ENCODE measurements at places on chromosomes 3 and 15.

- no peak for DNase-seq
These were observed 10.9 kb upstream of the PIGZ start for GRCh38 chr3:196979545-196979944.

GRCh38 chr3:52982839-52983238, 63.0 kb downstream of the SFMBT1 start:
- DNase-seq: no peak

GRCh38 chr3:106398891-106399600, 530.2 kb upstream of the CBLB start:
- peak; percentile 7 for DNase-seq

DNA sequence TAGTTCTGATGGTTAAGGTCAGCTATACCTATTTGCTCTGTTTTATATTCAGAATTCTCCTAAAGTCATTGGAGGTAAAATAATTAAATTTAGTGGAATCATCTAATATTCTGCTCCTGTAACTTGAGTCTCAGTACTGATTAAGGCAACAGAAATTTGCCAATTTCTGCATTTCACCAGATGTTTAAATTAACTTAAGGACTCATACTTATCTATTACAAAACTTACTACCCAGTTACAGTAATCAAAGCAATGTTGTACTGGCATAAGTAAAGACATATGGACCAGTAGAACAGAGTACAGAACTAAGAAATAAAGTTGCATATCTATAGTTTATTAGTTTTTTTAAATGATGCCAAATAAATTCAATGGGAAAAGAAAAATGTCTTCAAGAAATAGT, 1043.8 kb downstream of the OTOL1 start:
- DNase-seq: no peak

DNA sequence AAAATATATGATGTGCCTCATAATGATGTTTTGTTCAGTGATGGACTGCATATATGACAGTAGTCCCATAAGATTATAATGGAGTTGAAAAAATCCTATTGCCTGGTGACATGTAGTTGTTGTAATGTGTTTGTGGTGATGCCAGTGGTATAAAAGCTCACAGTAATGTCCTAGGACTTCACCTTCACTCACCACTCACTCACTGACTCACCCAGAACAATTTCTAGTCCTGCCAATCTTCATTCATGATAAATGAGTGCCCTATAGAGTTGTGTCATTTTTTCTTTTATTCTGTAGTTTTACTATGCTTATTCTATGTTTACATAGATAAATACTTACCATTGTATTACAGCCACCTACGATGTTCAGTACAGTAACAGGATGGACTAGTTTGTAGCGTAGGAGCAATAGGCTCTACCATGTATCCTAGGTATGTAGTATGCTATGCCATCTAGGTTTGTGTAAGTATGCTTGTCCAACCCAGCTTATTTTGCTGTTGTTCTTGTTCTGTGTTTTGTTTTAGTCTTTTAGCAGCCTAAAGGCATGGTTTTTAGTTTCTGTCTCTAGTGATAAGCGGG, 88.5 kb upstream of the LRRFIP2 start:
- no peak for DNase-seq

DNA sequence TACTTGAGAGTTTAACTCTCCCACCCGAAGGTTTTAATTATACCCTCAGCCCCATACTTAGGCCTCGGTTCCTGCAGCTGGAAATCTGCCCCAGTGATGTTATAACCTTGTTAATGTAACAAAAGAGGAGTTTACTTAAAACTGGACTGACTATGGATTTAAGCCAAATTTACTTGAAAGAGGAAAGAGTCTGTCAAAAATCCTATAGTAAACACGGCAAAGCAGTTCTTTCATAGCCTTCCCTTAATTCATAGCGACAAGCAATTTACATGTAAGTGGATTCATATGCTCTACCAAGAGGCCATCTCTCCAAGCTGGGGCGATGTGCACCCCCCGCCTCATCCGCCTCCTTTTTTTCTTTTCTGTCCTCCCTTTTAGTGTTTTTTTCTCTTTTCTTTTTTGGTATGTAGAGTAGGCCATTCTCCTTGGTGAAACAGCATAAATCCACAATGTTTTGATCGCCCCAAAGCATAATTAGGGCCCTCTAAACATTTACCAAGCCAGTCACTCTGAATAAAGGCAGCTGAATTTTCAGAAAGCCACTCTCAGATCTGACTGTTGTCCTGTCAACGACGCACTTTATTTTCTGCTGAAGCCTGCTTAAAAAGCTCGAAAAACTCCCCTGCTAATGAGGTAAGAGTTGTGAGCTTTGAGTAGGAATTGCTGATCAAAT, 373.1 kb upstream of the WNT5A start:
- DNase-seq: peak; percentile 67

DNA sequence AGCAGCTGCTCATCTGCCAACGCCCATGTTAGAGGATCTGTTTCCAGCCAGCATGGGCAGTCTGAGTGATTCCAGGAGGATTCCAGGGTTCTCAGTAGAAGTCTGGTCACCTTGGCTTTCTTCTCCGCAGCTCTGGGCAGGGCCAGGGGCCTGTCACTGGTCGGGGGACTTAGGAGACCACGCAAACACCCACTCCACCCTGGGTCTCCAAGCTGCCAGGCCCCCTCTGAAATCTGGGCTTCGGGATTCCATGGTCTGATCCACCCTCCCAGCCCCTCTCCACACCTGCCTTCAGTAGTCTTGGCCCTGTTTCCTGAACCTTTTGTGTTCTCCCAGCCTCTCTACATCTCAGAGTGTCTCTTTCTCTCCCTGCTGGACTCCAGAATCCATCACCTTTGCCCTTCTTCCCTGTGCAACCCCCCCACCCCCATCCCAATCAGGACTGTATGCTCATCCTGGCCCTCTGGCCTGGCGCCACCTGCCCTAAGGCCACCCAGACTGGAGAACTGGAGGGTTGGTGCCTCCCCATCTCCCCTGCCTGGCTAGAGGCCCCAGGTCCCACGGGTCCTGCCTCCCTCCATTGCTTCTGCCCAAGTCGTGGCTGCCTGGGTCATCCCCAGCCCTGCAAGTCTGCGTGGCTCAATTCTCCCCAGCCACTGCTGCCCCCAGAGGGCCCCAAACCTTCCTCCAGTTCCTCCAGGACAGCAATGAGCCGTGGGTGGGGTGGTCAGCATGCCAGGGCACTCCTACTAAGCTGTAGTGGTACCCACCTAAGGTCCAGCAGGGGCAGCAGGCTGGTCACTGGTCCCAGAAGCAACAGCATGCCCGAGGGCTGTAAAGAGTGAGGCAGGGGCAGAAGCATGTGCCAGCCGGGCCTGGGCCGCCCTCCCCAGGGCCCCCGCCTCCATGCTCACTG, 102.8 kb downstream of the TBC1D2B start:
- no peak for DNase-seq

DNA sequence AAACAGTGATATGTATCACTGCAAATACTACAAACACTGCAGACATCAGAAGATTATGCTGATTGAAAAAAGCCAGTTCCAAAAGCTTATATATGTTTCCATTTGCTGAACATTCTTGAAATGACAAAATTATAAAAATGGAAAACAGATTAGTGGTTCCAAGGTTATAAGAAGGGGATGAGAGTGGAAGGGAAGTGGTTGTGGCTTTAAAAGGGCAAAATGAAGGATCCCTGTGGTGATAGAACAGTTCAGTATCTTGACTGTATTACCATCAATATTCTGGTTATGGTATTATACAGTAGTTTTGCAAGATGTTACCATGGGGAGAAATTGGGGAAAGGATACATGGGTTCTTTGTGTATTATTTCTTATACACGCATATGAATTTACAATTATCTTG, 77.8 kb downstream of the DZIP3 start:
- DNase-seq: no peak

GRCh38 chr15:20272422-20273184, 269.0 kb downstream of the GOLGA6L6 start:
- no peak for DNase-seq

GRCh38 chr3:189563853-189564563, 67.2 kb upstream of the TP63 start:
- no peak for DNase-seq

GRCh38 chr15:92232317-92232716, 161.4 kb upstream of the ST8SIA2 start:
- no peak for DNase-seq

DNA sequence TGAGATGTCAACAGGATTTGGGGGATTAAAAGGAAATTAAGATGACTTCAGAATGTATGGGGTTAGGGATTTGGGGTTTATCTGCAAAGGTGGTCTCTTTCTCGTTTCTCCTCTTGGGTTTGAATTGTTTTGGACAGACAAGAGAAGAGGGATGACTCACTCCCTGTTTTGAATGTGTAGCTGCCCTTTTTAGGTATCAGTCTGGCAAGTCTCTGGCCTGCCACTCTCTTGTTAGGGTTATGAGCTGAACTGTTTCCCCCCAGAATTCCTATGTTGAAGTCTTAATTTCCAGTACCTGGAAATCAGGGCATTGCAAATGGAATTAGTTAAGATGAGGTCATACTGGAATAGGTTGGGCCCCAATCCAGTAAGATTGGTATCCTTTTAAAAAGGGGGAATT, 291.7 kb downstream of the MEX3B start:
- DNase-seq: no peak

DNA sequence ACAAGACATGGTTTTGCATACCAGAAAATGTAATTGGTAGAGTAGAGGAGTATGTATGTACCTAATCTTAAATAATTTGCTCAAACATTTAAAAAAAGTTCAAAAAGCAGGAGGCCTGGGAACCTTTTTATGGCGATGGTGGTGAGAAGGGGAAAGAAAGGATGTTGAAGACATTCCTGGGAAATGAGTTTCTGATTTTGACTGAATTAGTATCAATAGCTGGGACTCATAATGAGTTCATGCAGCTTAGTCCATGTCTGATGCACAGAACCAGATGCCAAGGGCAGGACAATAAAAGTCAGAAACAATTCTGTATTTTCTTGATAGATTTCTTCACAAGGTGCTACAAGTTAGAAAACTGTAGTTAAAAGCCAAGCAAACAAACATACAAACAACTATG, 395.3 kb downstream of the GAP43 start:
- no peak for DNase-seq

GRCh38 chr3:46356909-46357308, 3.0 kb downstream of the CCR2 start:
- DNase-seq: no peak

Data from COR-L47 (cell line).